ENCODE measurements at places on chromosomes 2 and 18.

- H3K4me1 ChIP-seq: no peaks in the 10 kb centered on the region
- H3K27ac ChIP-seq: no peak overlapping the region
- no peak for DNase-seq
Measured at GRCh38 chr2:205280596-205281236, 401.6 kb upstream of the NRP2 start.

DNA sequence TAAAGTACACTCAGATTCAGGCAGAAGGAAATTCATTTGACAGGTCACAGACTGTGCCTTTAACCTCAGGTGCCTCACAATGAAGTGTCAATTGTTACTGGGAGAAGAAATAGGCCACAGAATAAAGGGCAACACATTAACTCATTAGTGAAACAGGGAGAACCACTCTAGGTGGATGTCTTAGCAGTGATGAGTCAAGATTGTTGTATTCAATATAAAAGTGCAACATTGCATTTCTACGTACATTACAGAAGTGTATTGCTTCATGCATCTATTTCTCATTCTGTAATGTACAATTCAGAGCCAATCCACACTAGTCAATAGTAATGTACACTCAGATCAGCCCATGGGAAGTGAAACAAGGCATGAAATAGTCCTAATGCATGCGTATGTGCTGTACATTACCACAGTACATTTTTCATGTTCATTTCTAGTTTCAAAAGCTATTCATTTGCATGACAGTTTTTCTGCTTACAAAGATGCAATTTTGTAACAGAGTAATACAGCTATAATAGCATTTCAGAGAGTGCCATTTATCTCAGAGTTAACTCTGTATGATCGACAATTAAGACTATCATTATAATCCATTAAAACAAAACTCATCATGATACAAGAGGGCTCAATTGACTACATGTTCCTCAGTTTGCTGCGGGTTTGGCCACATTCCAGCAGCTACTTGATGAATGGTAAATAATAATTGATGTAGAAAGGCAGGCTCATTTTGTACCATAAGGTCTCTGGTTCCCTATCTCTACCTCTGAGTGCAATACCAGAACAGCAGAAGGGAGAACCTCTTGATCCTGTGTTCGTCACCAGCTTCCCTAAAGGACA is 12.2 kb upstream of the ARL5A start:
- H3K36me3 ChIP-seq: no peaks in the 10 kb centered on the region
- no peaks in the 10 kb centered on the region for H3K27me3 ChIP-seq
- H3K4me3 ChIP-seq: no peak overlapping the region

DNA sequence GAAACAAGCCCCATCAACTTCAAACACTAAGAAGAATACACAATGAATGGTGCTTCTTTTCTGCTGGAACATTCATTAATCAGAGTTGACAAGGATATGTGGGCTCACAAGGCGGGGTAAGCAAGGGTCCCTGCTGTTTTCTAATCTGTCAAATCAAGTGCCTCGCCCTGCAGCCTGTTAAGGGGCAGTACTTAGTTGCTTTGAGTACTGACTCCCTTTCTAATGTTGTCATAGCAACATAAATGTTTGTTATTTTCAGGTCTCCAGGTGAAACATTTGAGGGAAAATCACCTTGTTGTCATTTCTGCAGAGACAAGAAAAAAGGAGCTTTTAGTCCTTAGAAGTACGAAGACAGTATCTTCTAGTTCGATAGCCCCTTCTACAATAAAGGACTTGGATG is 284.7 kb upstream of the PKDCC start:
- no peak overlapping the region for H3K27ac ChIP-seq
- H3K27me3 ChIP-seq: no peaks in the 10 kb centered on the region
- no peak overlapping the region for H3K4me3 ChIP-seq

- no peaks in the 10 kb centered on the region for H3K4me1 ChIP-seq
- H3K4me3 ChIP-seq: no peak overlapping the region
- no peaks in the 10 kb centered on the region for H3K36me3 ChIP-seq
- no peaks in the 10 kb centered on the region for H3K27me3 ChIP-seq
Measured at GRCh38 chr2:63078852-63079606, 28.4 kb downstream of the OTX1 start.

GRCh38 chr2:205293559-205293958 is 388.7 kb upstream of the NRP2 start:
- H3K27ac ChIP-seq: no peak overlapping the region
- H3K4me1 ChIP-seq: no peaks in the 10 kb centered on the region
- no peak for DNase-seq
- H3K27me3 ChIP-seq: no peaks in the 10 kb centered on the region
- H3K36me3 ChIP-seq: no peaks in the 10 kb centered on the region

DNA sequence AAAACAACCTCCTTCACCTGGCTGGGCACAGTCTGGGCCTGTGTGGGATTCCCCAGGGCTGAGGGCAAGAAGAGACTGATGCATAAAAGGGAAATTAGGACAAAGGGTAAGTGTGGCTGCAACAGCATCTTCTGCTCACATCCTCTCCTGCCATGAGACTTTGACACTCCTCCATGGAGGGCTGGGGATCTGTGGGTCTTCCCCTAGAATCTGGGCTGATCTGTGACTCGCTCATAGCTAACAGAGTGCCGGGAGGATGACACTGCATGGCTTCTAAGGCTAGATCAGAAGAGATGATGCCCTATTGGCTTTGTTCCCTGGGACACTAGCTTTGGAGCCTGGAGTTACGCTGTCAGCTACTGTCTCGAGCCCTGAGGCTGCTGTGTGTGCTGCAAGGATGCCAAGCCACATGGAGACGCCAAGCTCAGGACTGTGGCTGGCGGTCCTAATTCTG is 24.3 kb downstream of the MOCOS start:
- no peaks in the 10 kb centered on the region for H3K36me3 ChIP-seq
- H3K27me3 ChIP-seq: no peaks in the 10 kb centered on the region
- no peak for DNase-seq

- no peak overlapping the region for H3K27ac ChIP-seq
- no peaks in the 10 kb centered on the region for H3K36me3 ChIP-seq
- no peaks in the 10 kb centered on the region for H3K4me1 ChIP-seq
- H3K4me3 ChIP-seq: no peak overlapping the region
- no peak for DNase-seq
Measured at GRCh38 chr18:53715243-53715853, 509.1 kb downstream of the MBD2 start.

GRCh38 chr2:184215745-184216144 is 382.6 kb upstream of the ZNF804A start:
- H3K4me3 ChIP-seq: no peak overlapping the region
- H3K4me1 ChIP-seq: no peaks in the 10 kb centered on the region
- no peaks in the 10 kb centered on the region for H3K27me3 ChIP-seq
- H3K27ac ChIP-seq: no peak overlapping the region

DNA sequence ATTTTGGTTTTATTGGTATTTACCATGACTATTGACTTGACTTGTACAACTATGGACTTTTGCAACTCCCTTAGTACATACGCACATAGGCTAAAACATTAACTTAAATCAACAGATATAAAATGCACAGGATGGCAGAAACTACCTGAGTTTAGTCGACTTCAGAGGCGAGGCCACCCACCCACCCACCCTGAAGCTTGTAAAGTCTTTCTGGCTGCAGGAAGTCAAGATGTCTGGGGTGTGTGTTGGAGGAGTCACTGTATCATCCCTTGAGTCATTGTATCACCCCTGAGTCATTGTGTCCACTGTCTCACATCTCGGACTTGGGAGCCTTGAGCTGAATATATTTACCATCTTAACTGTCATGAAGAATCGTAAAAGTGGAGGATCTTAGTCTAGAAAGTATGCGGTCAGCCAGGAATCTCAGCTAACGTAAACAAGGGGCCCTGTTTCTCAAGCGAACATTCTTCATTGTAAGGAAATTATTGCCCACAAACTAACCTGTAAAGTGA is 140.0 kb upstream of the ST6GAL2 start:
- H3K27me3 ChIP-seq: no peaks in the 10 kb centered on the region
- H3K27ac ChIP-seq: no peak overlapping the region
- DNase-seq: no peak
- no peak overlapping the region for H3K4me3 ChIP-seq

GRCh38 chr2:157866202-157866601 is 9.9 kb downstream of the ACVR1 start:
- no peaks in the 10 kb centered on the region for H3K4me1 ChIP-seq
- H3K4me3 ChIP-seq: no peak overlapping the region
- H3K36me3 ChIP-seq: no peaks in the 10 kb centered on the region
- no peaks in the 10 kb centered on the region for H3K27me3 ChIP-seq

- H3K27ac ChIP-seq: no peak overlapping the region
- H3K27me3 ChIP-seq: no peaks in the 10 kb centered on the region
- no peak overlapping the region for H3K4me3 ChIP-seq
- no peaks in the 10 kb centered on the region for H3K4me1 ChIP-seq
- no peak for DNase-seq
- H3K36me3 ChIP-seq: no peaks in the 10 kb centered on the region
Measured at GRCh38 chr2:168642873-168643272, 159.6 kb upstream of the NOSTRIN start.

DNA sequence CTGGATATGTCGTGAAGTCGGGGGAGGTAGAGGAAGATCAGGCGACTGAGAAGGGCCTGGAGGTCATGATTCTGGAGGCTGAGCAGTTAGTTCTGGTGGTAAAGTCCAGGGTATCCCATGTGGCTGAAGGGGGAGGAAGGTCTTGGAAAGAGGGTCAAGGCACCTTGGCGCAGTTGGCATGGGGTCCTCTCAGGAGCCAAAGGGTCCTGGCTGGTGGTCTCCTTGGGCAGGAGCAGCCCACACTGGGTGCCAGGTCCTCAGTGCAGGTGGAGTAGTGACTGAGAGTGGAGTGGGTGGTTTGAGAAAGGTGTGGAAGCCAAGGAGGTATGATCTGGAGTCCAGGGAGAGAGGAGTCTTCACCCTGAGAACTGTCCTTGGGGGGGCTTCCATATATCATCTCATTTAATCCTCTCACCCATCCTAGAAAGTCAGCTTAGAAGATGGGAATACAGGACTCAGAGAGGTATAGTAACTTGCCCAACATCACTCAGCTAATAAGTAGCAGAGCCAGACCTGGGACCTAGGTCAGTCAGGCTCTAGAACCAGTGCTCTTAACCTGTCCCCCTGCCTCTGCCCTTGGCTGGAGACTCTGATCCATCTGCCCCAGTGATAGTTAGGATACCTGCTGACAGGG is 24.5 kb downstream of the FBXO41 start:
- no peaks in the 10 kb centered on the region for H3K27me3 ChIP-seq
- H3K27ac ChIP-seq: no peak overlapping the region
- no peak overlapping the region for H3K4me3 ChIP-seq
- no peaks in the 10 kb centered on the region for H3K4me1 ChIP-seq
- no peak for DNase-seq

DNA sequence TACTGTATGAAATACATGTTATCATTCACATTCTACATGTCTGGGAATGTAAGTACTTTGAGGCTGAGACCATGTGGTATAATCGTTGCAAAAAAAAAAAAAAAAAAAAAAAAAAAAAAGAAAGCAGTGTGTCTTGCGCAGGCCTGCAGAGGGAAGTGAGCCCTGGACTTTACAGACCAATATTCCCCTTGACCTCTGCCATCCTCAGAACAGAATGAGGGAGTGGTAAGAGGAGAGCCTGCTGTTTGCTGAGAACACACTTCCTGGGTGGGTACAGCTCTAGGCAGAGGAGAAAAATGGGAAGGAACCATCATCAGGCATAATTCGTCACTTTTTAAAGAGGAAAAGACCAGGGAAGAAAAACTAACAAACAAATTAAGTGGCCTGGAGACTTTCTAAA is 28.8 kb upstream of the TBC1D8 start:
- no peaks in the 10 kb centered on the region for H3K36me3 ChIP-seq
- H3K4me1 ChIP-seq: no peaks in the 10 kb centered on the region
- no peak overlapping the region for H3K4me3 ChIP-seq
- H3K27me3 ChIP-seq: no peaks in the 10 kb centered on the region

GRCh38 chr18:3689091-3689490 is 239.1 kb downstream of the TGIF1 start:
- no peaks in the 10 kb centered on the region for H3K36me3 ChIP-seq
- H3K27ac ChIP-seq: no peak overlapping the region
- no peaks in the 10 kb centered on the region for H3K27me3 ChIP-seq
- DNase-seq: no peak
- no peak overlapping the region for H3K4me3 ChIP-seq
- no peaks in the 10 kb centered on the region for H3K4me1 ChIP-seq

DNA sequence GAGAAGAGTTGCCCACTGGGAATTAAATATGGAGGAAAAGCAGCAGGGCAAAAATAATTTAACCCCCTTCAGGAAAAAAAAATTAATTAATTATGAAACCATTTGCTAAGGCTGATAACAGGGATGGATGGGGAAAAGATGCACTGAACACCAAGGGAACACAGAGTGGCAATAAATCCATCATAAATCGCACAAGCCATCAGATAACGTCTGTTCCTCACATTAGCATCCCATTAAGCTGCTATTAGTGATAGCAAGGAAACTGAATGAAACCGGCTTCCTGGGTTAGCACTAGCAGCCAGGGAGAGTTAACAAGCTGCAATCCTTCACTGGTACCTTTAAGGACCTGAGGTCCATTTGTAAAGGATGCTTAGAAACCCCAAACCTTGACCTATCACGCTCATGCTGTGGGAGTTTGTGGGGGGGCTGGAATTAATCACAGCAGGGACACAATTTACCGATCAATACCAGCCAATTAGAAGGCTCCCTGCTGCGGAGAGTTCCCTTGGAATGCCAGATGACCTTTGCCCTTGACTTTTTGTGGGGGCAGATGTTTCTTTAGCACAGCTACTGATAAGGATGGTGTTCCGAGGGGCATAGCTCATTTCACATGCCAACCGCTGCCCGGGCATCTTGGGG is 175.5 kb upstream of the KLF7 start:
- no peaks in the 10 kb centered on the region for H3K36me3 ChIP-seq
- H3K4me1 ChIP-seq: no peaks in the 10 kb centered on the region
- no peaks in the 10 kb centered on the region for H3K27me3 ChIP-seq

DNA sequence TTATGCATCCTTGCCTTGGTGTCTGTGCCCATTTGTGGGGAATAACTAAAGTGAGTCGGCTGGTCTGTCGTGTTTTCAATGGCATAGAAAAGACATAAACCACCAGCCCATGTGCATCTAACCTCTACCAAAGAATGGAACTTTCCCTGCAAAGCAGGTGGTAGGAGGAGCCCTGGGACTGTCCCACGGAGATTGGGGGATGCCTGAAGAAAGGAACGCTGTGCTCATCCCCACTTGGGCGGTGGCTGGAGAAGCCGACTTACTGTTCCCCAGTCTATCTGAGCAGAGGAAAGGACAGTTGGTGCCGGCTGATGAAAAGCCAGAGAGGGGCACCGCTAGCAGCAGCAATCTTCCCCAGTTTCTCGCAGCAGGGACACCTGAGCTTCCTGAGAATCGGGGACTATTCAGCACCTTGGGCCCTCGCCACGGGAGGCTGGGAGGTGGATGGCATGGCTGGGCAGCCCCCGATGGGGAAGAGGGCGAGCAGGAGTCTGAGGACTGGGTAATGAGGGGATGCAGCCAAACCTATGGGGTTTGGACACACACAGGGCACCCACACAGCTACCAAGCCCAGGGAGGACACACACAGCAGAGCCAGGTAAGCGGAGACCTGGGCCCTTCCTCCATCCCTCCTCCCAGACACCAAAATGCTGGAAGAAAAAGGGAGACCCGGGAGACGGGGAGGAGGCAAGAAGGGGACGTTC is 53.7 kb upstream of the AGAP1 start:
- no peaks in the 10 kb centered on the region for H3K4me1 ChIP-seq
- no peaks in the 10 kb centered on the region for H3K27me3 ChIP-seq
- no peaks in the 10 kb centered on the region for H3K36me3 ChIP-seq
- no peak for DNase-seq

All from ascending aorta (tissue), 2 donors.